Central memory CD4-positive, alpha-beta T cell (primary cell): ENCODE measurements at places on chromosomes 7 and 10.

DNA sequence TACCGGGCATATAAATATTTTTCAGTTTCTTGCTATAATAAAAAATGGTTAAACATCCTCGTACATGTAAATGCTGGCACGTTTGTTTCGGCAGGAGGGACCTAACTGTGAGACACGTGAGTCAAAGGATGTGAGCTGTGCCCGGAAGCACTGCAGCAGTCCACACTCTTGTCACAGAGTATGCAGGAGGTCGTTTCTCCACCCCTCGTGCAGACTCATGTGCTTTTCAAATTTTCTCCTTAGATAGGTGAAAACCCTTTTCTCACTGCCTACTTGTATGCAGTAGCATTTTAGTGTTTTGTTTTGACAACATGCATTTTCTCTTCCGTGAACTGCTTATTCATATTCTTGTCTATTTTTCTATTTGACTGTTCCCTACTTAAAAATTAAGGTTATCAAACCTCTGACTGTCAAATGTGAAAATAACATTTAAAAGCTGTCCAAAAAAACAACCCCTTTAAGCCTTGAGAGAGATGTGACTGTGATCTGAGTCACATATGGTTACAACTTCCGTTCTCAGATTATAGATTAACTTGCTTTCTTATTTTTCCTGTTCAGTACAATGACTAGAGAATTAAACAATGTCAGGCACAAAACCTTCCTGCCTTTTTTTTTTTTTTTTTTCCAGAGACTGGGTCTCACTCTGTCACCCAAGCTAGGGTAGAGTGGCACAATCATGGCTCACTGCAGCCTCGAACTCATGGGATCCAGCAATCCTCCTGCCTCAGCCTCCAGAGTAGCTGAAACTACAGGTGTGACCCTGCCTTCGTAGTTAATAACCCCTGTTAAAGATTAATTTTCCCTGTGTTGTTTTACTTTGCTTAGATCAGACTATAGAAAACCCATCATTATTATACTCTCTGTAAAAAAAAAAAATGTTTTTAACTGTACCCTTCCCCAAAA lies 45.1 kb downstream of the DPY19L1 start:
- peak; percentile 24 for DNase-seq

- DNase-seq = no peak
These were observed 62.0 kb downstream of the BBS9 start for GRCh38 chr7:33191340-33191739.

DNA sequence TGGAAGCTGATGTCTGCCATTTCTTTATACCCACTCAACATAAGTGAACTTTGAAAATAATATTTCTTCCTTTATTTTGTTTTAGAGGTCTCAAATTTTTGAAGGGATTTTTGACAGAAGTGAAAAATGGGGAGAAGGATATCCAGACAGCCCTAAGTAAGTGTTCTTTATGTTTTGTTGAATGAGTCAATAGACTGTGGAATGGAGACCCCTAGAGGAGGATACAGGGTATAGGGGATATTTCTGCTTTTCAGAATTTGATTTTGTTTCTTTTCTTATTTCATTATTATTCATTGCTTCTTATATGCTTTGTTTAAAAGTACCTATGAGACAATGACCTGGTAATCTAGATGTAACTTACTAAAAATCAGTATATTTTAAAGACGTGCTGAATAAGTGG lies 34.4 kb downstream of the PLEKHA8 start:
- no peak for DNase-seq

- DNase-seq = no peak
These were observed 19.7 kb downstream of the AQP1 start for GRCh38 chr7:30931161-30931928.

GRCh38 chr10:17406036-17406834 lies 48.2 kb downstream of the ST8SIA6 start:
- DNase-seq = no peak
